Non-pigmented ciliary epithelial cell (primary cell): ENCODE measurements at places on chromosomes 2 and 18.
A peak's percentile ranks its signal among the peaks of the same experiment; 100 is the strongest.

GRCh38 chr2:179543361-179543901 lies 278.8 kb upstream of the SESTD1 start:
- no peak for DNase-seq

DNA sequence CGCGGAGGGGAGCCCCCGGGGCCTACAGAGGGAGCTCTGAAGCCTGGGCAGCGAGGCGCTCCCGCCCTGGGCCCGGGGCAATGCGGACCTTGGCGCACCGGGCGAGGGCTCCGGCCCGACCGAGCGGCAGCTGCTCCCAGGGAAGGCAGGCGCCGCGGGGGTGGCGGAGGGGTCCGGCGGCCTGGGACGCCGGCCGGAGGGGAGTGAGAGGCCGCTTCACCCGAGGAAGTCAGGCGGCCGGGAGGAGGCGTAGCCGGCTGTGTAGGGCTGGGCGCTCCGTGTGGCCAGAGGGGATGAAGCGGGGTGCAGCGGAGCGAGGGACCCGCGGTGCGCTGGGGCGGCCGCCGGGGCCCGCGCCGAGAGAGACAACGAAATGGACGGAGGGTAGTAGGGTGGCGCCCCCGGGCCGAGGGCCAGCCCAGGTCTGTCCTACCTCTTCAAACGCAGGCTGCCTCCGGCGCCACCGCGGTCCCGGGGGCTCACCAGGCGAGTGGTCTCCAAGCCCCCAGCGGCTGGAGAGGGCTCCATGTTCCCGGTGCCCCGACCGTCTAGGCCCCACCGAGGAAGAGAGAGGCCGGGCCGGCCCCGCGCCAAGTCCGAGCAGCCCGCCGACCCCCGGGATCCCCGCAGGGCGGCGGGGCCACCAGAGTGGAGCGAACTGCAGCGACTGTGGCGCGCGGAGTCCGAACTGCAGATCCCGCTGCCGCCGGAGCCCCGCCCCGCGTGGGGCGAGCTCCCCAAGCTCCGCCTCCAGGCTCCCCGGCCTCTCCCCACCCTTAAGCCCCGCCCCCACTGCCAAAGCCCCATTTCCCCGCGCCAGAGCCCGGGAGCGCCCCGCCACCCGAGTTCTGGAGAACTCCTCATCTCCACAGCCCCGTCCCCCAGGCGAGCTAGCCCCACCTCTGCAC lies at the start of gene SLC30A3:
TSS of gene SLC30A3 (minus strand) at position 669 of the 908 bp plus-strand sequence. CDS start at position 528, 141 bp downstream.
- DNase-seq, result no peak

DNA sequence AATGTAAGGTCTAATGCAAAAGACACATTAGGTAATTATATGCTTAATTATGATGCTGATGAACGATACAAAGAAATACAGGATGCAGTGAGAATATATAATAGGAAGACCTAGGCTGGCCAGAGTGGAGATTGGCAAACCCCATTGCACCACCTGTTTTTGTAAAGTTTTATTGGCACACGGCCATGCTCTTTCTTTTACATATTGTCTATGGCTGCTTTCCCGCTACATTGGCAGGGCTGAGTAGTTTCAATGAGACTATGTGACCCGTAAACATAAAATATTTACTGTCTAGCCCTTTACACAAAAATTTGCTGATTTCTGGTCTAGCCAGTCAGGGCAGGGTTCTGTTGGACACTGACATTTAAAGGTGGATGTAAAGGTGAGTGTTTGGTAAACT lies 5.4 kb downstream of the SEC11C start:
- no peak for DNase-seq

DNA sequence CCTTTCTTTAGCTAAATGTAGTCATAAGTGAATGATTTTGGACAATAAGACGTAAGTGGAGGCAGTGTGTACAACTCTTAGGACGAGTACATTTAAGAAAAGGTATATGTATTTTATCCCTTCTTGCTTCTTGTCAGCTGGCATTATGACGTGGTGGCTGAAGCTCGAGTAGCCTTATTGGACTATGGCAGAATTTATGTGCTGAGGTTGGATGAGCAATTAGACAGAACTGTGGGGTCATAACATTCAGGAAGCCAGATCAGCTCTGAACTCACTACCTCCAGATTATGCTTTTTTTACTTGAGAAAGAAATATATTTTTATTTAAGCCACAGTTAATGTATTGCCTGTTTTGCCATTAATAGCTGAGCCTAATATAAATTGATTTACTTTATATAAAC lies 661.5 kb downstream of the ERBB4 start:
- no peak for DNase-seq

DNA sequence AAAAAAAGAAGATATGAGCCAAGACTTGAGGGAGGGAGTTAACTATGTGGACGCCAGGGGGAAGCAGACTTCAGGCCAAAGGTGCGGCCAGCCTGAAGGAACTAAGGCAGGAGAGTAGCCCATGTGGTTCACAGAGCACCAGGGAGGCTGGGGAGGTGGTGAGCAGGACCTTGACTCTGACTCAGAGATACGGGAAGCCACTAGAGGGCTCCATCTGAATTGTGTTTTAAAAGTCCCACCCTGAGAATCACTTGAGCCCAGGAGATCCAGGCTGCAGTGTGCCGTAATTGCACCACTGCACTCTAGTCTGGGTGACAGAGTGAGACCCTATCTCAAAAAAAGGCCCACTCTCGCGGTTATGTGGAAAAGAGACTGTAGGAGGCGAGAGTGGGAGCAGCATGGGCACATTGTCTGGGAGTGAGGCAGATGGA lies 12.3 kb downstream of the CEP192 start:
- peak; percentile 31 for DNase-seq

DNA sequence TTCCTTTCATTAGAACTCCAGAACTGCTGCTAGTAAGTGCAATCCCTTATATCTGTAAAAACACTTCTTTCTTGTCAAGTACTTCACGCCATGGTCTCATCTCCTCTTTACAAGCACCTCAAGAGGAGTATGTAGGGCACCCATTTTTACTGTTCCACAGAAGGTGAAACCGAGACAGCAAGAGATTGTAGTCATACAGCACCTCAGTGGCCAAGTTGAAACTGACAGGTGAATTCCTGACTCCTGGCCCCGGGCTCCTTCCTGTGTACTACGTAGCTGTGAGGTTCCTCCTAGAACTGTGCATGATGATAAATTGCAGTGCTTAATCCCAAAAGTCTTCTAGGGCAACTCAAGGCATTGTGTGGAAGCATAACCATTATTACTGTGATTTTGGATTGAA lies 131.5 kb upstream of the MEIS1 start:
- DNase-seq, result no peak

DNA sequence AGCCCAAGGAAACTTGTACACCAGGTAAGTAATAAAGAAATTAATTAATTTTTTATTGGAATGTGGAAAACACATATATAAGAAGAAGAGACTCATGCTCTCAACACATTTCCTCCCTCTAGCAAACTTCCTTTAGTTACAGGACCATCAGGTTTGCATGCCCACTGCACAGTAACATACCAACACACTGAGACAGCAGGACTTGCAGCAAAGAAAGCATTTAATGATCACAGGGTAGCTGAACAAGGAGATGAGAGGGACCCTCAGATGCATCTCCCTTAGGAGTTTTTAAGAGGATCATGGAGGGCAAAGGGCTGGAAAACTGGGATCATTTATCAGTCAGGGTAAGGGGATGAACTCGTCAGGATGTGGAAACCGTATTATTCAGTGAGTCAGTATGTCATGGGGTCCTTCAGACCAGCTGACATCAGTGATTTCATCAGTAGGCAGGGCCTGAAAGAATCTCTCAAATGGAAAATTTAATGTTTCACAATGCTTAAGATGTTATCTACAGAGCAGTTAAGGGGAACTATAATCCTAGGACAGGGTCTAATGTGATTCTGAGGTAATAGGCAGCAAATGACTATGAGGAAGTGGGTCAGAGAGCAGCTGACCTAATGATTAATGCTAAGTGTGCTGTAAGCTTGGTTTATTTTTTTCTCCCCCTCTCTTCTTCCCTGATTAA lies 193.8 kb upstream of the RND3 start:
- peak; percentile 88 for DNase-seq

DNA sequence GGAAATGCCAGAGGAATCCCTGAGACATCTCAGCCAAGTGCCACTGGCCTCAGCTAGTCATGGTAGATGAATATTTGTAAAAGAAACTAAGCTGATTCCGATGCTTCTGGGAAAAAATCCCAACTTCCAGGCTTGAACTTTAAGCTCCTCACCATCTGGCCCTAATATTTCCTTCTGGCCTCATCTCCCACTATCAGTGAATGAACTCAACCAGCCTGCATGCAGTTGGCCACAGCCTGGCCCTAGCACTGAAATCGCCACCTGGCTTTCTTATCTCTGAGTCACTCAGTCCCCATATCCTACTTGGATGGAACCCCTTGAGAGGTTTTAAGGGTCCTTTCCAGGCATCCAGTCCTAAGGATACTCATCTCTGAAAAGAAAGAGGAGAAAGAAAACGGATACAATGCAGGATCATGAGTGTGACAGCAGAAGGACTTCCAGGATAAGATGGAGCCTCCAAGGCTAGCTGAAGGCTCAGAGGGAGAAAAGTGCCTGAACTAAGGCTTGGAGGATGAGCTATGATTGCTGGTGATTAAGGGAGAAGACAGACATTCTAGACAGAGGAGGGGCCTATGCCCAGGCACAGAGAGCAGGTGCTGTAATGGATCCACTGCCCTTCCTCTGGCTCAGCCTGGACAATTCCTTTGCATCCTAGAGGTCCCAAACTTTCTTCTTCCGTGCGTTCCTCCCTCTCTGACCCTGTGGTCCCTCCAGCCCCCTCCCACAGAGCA lies 141.5 kb upstream of the MYCN start:
- no peak for DNase-seq
